Large intestine (tissue), 12 donors: ENCODE measurements at places on chromosomes 1 and 21.

GRCh38 chr1:58633121-58633520 is 56.1 kb upstream of the TACSTD2 start:
- DNase-seq = peak; percentile 75

GRCh38 chr21:41604583-41605041 is 96.7 kb upstream of the TMPRSS2 start:
- no peak for DNase-seq

DNA sequence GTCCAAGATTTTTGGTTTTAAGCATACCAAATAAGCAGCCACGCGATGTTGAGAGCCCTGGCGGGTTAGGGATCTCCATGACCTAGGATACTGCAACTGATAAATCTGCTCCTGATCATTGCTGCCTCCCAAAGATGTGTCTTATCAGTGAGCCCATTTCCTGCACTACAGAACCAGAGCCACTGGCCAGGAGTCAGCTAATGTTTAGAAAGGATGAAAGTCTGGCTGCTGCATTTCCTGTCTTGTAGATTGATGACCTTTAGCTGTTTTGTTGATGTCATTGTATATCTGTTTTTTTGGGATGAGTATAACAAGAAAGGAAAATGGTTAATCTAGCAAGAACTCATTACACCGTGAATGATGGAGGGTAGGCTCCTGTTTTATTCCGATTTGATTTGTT is 74.5 kb downstream of the C1orf21 start:
- no peak for DNase-seq

DNA sequence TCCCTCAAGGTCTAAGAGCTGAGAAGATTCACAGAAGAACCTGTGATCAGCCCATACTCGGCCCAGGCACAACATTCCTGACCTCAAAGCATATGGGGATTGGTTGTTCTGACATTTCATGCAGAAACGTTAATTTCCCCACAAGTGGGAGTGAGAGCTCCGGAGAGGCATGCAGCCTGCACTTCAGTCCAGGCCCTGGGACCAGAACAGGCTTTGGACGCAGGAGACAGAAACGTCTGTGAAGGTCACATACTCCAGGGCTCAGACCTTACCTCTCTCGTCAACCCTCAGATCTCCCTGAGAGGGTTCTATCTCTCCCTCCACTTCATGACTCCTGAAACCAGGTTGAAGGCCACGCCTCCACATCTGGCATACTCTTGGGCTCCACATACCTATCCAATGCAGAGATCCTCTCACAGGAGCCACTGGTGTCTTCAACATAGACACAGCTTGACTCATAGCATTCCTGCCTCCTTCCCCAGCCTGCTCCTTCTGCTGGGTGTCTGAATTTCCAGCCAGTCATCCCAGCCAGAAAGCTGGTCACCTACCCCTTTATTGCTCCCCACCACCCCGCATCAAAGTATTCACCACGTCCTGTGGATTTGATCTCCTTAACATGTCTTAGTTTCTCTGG is 149.2 kb downstream of the OMA1 start:
- no peak for DNase-seq

GRCh38 chr1:3064901-3065300 is 4.1 kb upstream of the PRDM16 start:
- DNase-seq = no peak

DNA sequence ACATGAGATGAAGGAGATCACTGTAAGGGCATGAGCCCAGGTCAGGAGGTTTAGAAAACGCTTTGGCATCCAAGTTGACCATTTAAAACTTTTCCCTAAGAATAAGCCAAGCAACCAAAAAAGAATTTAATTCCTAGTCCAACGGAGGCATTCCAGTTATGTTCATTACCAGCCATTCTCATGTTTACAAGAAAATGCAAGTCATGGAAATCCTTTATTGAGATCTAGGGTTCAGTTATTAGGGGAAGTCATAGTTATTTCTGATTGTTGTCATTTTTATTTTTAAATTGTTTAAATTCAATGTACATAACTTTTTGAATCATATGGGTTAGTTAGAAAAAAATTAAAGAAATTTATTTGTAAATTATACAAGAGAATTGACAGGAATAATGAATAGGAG is 24.5 kb downstream of the CFHR5 start:
- no peak for DNase-seq

GRCh38 chr1:207848234-207848633 is 62.7 kb downstream of the CD34 start:
- peak; percentile 88 for DNase-seq

DNA sequence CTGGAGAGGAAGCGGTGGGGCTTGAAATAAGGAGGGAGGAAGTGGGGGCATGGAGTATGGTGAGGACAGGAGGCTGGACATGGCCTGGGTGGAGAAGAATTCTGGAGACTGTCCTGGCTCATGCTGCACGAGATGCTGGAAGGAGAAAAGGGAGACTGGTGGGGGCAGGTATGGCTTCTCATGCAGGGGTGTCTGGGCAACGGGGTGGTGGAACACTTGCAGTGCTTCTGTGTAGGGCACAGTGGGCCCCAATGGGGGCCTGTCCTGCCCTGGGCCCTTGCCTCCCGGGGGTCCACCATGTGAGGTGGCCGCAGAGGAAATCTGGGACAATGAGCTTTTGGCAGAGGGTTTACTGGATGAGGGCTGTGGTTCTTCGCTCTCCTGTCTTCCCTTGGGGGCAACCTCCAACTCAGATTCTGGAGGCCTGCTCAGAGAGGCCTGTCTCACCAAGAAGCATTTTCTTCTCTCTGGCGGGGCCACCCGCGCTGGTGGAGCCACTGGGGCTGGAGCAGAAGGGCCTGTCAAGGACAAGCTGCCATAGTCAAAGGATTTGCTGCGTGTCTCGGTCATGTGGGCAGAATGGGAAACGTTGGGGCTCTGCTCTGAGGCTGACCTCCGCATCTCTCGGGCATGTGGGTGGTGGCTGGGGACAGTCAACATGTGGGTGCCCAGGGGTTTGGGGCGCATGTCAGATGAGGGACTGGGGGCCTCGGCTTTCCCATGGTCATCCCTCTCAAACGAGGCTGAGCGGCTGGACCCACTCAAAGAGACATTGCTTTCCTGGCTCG is 96.9 kb upstream of the EDN2 start:
- no peak for DNase-seq

DNA sequence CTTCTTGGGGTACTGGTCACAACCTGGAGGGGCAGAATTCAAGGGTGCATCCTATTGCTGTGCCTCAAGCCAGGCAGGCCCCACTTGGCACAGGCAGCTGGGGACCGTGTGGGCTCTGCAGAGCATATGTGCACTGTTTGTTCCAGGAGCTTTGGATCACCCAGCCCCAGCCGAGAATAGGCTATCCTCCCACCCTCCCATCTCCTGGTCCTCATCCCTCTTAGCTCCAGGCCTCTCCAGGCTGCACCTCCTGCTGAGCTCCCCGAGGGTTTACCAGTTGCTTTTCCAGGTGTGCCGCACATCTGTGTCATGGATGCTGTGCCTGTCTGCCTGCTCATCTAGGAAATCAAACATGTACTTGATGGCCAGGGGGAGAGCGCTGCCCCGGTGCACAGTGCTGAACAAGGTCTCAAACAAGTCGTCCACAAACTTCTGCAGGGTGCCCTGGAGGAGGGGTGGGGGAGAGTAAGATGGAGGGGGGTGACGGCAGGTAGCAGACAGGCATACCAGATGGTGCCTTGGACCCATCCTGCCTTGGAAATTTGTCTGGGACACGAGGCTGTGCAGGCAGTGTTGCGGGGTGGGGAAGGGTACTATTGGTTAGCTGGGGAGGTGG is 120.5 kb upstream of the CD34 start:
- DNase-seq = no peak

DNA sequence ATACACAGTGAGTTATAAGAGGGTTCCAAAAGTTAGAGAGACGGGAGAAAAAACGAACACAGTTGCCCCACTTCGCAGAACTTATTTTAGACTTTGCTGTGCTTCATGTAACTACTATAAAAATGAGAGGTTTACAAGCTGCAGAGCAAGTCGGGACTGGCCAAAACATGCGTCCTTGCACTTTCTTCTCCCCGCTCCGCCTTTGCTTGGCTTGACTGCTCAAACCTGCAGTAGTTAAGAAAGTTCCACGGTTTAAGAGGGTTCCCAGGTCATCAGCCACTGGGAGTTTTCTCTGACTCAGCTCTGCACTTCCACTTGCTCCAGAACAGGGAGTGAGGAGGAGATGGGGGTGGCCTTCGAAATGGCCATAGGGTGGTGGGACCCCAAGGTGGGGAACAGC is 36.2 kb downstream of the CLIC6 start:
- no peak for DNase-seq

- no peak for DNase-seq
Observed at GRCh38 chr1:17356387-17357026, 15.5 kb upstream of the PADI6 start.

- no peak for DNase-seq
Observed at GRCh38 chr1:160189649-160190625, at the start of gene CASQ1. Gene CASQ1, plus strand, starts transcription at chr1:160190575. Its CDS starts 177 bp downstream, at chr1:160190752.

GRCh38 chr21:31011412-31011811 is 26.9 kb downstream of the KRTAP19-8 start:
- DNase-seq = no peak

DNA sequence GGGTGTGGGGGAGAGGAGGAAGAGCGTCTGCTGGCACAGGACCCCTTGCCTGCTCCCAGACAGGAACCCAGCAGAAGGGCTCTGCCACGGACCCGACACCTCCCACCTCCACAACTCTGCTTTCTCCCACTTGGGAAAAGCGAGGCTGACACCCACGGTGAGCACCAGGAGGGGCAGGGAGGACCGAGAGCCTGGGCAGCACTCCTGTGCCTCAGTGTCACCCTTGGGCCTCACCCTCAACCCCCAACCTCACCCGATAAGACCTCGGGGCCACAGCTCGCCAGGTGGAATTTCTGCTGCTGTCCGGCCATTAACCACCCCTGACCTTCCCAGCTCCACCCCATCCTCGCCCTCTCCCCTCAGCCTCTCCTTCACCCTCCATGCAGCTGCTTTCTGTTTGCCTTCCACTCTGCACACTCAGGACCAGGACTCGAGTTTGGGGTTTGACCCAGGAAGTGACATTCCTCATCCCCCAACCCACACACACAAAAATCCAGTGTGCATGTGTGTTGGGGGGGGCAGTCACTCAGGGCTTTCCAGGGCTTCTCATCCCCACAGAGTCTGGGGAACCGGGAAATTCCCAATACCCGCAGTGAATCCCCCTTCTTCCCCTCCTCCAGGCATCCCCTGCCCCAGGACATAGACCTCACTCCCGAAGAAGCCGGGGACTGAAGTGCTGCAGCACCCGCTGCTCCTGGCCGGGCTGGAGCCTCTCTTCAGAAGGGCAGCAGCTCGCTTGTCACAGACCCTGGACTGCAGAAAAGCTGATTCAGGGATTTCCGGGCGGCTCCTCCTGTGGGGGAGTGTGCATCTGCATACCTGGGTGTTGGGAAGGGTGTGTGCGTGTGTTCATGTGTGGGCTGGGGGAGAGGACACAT is 65.8 kb downstream of the SYT2 start:
- DNase-seq = no peak

DNA sequence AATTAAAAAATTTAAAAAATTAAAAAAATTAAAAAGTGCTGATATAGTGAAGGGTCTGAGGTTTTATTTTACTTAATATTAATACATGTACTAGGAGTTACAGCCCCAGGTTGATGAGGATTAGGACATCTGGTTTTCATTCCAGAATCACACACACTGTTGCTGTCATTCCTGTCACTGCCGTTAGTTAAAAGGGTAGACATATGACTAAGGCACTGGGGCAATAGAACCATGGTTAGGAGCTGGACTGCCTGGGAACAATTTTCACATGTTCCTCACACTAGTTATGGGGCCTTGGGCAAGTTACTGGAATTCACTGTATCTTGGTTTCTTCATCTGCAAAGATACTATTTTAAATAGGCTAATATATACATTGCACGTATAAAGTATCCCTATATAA is 191.8 kb upstream of the DPYD start:
- DNase-seq = no peak

DNA sequence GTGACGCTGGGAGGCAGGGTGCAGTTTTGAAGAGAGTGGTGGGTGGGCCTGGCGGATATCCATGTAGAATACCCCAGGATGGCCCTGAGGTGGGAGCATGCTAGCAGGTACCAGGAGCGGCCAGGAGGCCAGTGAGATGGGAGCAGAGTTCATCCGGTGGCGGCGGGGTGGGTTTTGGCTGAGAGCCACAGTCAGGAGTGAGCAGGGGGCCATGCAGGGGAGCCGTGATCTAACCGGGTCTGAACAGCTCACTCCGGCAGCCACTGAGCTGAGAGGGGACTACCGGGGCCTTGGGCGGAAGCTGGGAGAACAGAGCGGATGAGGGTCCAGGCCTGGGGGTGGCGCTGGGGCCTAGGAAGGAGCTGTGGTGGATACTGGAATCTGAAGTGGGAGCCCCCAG is 47.6 kb upstream of the LRP8 start:
- DNase-seq = peak; percentile 42

DNA sequence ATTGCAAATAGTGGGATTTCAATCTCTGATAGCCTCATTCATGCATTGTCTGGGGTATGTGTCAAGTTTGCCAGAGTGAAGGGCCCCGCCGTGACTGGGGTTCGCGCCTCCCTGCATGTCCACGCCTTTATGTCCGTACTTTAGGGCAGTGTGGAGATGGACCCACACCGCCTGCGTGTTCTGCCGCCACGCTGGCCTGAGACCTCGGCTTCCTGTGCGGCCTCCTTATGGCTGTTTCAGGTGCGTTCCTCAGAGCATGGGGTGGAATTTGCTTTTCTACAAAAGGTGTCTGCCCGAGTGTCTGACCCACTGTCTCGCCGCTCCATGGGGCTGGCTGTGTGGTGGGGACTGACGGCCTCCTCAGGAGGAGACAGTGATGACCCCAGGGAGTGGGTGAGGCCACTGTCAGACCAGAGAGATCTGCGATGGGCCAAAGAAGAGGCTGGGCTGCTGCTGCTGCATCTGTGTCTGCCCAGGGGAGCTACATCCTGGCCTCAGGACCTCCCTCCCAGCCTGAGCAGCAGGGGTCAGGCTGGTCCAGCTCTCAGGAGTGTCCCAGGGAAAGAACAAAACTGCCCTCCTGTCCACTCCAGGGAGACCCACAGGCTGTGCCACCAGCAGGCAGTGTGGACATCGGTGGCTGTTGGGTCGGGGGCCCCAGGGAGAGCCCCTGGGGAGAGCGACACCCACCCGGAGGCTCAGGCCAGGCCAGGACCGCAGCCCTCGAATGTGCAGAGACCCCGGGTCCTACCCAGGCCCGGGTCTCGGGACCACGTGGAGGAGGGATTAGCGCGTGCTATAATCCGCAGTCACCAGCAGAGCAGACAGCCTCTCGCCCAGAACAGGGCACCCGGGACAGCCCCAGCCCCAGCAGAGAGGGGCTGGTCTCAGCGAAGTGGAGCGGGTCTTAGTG is 9.8 kb upstream of the SLC19A1 start:
- DNase-seq = no peak
